ENCODE measurements at places on chromosomes 3 and 15. TPM values are rescaled to one million over a fixed set of nuclear protein-coding genes. Genes with fewer than 3 reads are reported as not detected.
A peak's percentile ranks its signal among the peaks of the same experiment; 100 is the strongest.

GRCh38 chr15:73991260-73991659, 835 bp downstream of the STOML1 start:
- DNase-seq, result peak; percentile 54

DNA sequence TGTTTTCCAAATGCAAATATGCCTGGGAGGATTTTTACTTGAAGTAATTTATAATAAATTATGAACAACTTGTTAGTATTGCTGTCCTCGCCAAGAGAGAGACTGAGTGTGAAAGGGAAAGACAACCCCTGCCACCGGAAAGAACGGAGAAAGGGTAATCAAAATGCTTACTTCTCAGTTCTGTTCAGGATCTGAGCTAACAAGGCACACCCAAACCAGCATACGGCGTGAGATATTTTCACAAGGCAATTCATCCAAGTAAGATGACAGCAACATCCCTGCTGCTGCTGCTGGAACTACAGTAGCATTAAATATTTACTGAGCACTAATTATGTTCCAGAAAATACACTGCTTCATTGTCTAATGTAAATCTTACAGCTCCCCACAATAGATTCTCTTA, 96.1 kb downstream of the KBTBD8 start:
- no peak for DNase-seq

CCR8 gene
- total RNA-seq, result not detected

EXOG gene
- 12.6 TPM for total RNA-seq

FBN1 gene
- total RNA-seq, result 73.7 TPM

CASR gene
- total RNA-seq, result not detected

GRCh38 chr3:195015021-195015420, 255.9 kb downstream of the XXYLT1 start:
- peak; percentile 86 for DNase-seq

DNA sequence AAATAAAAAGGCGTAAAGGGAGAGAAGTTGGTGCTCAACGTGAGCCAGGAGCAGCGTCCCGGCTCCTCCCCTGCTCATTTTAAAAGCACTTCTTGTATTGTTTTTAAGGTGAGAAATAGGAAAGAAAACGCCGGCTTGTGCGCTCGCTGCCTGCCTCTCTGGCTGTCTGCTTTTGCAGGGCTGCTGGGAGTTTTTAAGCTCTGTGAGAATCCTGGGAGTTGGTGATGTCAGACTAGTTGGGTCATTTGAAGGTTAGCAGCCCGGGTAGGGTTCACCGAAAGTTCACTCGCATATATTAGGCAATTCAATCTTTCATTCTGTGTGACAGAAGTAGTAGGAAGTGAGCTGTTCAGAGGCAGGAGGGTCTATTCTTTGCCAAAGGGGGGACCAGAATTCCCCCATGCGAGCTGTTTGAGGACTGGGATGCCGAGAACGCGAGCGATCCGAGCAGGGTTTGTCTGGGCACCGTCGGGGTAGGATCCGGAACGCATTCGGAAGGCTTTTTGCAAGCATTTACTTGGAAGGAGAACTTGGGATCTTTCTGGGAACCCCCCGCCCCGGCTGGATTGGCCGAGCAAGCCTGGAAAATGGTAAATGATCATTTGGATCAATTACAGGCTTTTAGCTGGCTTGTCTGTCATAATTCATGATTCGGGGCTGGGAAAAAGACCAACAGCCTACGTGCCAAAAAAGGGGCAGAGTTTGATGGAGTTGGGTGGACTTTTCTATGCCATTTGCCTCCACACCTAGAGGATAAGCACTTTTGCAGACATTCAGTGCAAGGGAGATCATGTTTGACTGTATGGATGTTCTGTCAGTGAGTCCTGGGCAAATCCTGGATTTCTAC, at the start of gene RARB:
RARB (plus strand) TSS at position 322 of the 847 bp plus-strand sequence; CDS start at position 791, 469 bp downstream.
- DNase-seq, result peak; percentile 87

DNA sequence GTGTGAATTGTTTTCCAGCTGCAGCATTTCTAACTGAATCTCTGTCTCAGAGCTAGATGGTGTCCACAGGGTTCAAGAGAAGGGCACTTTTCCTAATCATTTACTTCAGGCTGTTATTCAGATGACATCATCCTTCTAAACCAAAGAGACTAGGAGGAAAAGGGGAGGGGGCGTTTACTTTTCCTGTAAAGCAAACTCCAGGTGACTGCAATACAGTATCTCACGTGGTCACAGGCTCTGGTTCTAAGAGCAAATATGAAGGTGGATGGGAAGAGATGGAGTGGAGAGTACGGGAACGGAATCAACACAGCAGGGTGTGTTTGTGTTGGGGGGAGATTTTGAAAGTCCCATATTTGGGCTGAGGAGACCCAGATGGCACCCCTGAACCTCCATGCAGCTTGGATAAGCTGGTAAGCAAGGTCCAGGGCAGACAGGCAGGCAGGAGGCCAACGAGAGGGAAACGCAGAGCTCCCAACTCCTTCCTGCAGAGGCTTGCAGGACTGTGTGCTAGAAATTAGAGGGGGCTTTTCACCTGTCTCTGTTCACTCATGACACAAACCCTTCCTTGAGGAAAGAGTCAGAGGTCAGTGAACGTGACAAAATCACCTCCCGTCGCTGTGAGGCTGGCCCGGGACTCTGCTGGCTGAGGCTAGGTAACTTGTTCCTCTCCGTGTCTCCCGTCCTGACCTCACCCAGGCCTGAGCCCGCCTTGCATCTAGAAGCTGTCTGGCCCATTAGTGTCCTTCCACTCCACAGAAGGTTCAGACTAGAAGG, 151.2 kb downstream of the OPA1 start:
- no peak for DNase-seq

UPK1B gene
- not detected for total RNA-seq

SAMD7 gene
- total RNA-seq, result not detected

- DNase-seq, result no peak
Measured at GRCh38 chr15:52802110-52802509, 12.0 kb upstream of the ONECUT1 start.

GRCh38 chr3:137300703-137301102, 342.9 kb downstream of the IL20RB start:
- DNase-seq, result no peak

GRCh38 chr15:50183112-50183794, 1.3 kb downstream of the SLC27A2 start:
- DNase-seq, result peak; percentile 19

DNA sequence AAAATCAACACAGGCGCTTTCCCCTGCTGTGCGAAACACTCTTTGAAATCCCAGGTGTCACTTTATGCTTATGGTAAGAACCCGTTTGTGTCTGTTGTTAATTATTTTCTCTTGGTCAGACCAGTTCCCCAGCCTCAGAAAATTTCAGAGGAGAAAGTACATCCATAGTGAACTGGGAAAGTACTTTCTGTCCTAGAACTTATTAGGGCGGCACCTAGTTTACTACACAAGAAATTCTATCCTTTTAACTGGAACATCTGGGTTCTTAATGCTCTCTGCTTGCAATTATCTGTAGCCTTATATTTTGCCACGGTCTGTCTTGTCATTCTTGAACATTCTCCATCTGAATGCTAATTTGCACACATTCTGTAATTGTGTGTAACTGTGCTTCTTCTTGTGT, 215.0 kb downstream of the PTPRG start:
- no peak for DNase-seq

GRCh38 chr3:161647936-161648470, 151.4 kb downstream of the OTOL1 start:
- DNase-seq, result no peak

DNA sequence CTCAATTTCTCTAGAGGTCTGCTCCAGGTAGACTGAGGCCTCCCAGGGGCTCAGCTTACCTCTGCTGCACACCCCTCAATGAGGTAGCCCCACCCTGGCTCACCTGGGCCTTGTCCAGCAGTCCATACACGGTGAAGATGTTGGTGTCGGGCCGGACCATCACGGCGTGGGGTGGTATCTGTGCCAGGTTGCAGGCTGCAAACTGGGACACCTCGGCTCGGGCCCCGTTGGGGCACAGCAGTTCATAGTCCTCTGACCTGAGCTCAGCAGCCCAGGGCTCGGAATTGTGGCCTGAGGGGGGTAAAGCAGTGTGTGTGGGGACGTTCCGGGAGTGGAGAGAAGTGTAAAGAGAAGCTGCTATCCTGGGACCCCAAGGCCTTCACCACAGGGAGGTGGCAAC, 23.2 kb downstream of the MELTF start:
- DNase-seq, result no peak

GPR160 gene
- total RNA-seq, result 5.8 TPM

CSPG4 gene
- 24.7 TPM for total RNA-seq

ANAPC13 gene
- 59.1 TPM for total RNA-seq

CPN2 gene
- total RNA-seq, result not detected

DNA sequence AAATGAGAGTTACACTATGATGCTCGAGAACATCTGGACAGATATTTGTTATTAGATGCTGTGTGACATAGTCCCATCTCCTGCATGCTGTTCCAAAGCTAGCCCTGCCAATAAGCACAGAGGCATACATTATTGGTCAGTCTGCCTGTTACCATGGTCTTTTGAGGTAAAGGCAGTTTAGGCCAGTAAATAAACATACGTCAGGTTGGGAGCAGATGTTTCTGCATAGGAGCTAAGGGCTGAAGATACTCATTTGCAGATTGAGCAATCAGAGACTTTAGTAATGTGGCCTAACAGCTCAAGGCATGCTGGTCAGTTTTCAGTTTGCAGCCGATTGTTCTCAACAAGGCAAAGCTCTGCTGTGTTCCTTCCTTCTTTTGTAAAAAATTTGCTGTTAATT, 192.9 kb downstream of the ADAMTSL3 start:
- no peak for DNase-seq

- no peak for DNase-seq
Measured at GRCh38 chr15:87938031-87938430, 318.5 kb downstream of the NTRK3 start.

DNA sequence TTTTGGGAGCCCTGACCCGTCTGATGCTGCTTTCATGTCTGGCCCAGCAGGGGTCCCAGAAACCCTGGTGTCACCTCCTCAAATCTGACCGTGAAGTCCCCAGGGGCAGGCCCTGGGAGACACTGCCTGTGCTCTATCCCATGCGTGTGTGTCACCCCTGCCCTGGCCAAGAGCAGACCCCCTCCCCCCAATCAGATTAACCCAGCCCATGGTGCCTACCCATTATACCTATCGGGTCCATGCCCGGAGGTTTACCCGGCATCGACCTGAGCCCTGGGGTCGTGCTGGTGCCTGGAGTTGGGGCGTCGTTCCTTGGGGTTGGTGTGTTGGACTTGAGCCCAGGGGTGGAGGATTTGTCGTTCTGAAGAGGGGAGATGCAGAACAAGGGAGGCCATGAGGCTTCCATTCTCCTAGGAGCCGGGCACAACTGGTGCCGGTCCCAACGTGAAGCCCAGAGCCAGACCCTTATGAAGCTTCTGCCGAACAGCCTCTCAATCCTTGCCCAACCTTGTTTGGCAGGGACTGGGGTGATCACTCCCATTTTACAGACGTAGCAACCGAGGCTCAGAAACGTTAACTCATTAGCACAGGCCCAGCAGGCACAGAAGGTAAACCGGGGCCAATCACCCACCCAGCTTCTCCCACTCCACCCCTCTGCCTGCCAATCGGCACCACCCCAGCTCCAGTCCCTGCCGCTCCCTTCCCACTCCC, 39.6 kb downstream of the TLE3 start:
- no peak for DNase-seq

THAP10 gene
- 9.6 TPM for total RNA-seq

DNA sequence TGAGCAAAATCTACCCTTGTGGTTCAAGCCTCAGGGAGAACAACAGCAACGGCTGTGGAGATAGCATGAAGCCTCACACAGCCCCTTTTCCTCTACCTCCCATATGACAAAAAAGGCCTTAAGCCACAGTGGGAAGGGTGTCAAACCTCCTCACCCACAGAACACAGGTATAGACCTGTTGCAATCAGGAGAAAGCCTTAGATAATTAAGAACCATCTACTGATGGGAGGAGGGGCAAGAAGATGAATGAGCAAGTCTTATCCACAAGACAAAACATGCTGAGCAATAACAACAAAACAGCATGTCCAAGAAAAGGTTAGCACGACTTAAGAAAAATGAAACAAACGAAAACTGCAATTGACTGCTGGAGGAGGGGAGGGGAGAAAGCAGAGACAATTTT, 272.9 kb upstream of the BCHE start:
- no peak for DNase-seq

- no peak for DNase-seq
Measured at GRCh38 chr3:62439176-62439813, 65.9 kb upstream of the FEZF2 start.

DUOX1 gene
- total RNA-seq, result 0.17 TPM

DNA sequence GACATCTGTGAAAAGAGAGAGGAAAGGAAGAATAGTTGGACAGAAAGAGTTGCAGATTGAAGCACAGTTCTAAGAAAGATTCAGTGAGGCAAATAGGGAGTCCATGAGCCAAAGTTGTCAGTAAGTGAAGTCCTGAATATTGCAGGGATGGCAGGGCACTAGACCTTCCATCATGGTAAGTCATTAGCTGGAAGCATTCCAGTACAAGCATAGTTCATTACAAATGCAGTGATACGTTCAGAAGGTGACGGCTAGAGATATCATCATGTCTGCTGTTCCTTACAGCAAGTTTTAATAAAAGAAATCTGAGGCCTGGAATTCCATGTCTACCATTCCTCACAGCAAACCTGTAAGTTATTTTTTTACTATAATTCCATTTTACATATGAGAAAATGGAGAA, 720.1 kb downstream of the GBE1 start:
- DNase-seq, result no peak

GRCh38 chr3:178182337-178182779, 353.9 kb upstream of the KCNMB2 start:
- DNase-seq, result peak; percentile 4

DNA sequence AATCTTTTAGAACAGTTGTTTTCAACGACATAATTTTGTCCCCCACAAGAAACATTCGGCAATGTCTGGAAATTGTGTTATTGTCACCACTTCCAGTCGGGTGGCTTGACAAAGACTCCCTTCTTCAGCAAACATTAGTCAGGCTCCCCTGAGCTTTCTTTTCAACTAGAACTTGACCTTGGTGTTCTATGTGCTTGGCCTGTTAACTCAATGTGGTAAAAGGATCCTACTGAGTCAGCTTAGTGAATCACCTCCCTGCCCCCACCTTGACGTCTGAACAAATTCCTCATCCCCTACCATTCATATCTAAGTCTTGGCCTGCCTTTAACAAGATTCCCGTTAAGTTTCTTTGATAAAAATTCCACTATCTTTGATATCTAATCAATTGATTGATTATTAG, 465.0 kb upstream of the ROBO1 start:
- peak; percentile 64 for DNase-seq

DNA sequence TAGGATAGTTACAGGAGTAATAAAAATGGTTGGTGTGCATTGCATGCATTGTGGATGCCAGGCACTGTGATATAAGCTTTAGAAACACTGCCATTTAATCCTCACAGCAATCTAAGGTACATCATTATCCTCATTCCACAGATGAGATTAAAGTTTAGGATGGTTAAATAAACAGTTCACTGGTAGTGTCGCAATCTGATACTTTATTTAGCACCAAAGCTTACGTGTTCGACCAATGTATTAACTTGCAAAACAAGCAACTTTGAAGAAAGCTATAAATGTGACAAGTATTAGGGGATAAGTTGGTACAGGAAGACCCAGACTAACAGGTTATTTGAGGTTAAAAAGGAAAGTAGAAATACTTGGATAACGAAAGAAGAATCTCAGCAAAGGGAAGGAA, 150.5 kb upstream of the ZNF385D start:
- no peak for DNase-seq

Data from Daoy (cell line).